ENCODE measurements at places on chromosomes 4 and X.
A peak's percentile ranks its signal among the peaks of the same experiment; 100 is the strongest.

DNA sequence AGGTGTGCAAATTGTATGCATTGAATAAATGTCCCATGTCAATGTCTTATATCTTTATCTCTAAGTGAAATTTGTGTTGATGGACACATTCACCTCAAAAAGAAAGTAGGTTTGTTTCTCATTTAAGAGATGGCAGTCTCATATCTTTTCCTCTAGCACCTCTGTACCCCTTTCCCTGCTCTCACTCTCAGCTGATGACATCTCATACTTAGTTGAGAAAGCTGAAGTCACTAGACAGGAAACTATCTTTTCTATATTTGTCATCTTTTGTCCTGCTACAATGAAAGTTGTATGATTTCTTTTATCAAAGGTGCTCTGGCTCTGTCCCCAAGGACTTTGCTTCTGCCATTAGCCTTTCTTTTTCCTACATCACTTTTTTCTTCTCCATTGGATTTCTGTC is 84.0 kb upstream of the GRPR start:
- DNase-seq = no peak

DNA sequence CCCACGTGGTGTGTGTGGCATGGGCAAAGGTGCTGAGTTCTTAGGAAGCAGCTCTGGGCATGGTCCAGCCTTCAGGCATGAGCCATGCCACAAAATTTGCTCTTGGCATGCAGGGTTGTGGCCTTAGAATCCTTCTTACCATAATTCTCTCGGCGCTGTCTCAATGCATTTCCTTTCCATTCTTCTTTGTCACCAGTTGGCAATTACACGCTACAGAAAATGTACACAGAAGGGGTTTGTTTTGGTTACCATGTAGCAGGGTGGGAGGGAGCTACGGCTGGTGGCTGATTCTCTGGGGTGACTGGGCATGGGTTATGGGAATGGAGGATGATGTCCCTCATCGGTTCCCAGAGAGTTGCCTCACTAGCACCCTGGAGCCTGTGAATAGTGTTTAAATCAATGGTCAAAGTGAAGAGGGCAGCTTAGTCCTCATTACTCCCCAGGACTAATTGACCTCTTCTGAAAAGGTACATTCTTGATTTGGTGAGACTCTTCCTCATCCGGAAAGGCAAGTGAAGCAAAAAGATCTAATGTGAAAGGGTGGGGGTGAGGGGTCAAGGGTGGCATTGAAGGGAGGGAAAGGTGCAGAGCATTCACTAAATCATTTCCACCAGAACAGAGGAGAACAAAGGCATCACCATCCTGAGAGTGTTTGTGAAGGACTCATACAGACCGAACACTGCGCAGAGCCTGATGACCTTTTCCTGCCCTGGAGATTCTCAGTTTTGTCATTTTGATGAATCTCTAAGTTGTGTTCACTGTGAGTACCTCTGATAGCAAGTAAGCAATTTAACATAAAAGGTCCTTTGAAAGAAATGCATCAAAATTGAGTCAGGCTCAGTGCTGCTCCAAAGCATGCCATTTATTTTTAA is 199.8 kb upstream of the SFRP2 start:
- DNase-seq = no peak

DNA sequence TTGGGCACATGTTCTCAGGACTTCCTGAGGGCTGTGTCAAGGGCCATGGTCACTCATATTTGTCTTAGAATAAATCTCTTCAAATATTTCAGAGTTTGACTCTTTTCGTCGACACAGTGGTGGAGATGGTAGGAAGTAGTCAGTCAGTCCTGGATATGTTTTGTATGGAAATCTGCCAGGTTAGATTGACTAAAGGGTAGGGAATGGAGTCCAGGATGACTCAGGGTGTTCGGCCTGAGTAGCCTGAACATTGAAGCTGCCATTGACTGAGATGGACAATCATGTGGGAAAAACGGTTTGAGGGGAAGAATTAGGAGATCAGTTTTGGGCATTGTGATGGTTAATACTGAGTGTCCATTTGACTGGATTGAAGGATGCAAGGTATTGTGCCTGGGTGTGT is 177.1 kb upstream of the CENPE start:
- DNase-seq = no peak

DNA sequence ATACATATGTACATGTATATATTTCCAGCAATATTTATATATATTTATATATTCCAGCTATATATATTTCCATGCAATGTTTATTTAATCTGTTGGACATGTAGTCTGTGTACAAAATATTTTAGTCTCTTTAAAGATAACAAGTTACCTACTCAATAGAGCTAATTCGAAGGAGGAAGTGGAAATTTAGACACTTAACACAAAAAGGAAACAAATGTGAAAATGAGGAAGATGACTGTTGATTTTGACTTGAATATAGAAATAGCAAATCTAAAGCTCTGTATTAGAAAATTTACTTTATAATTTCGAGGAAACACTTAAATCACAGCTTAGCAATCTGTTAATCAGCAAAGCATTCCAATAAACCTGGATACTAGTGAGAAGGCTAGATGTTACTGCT is 1064.4 kb downstream of the PCDH7 start:
- no peak for DNase-seq

DNA sequence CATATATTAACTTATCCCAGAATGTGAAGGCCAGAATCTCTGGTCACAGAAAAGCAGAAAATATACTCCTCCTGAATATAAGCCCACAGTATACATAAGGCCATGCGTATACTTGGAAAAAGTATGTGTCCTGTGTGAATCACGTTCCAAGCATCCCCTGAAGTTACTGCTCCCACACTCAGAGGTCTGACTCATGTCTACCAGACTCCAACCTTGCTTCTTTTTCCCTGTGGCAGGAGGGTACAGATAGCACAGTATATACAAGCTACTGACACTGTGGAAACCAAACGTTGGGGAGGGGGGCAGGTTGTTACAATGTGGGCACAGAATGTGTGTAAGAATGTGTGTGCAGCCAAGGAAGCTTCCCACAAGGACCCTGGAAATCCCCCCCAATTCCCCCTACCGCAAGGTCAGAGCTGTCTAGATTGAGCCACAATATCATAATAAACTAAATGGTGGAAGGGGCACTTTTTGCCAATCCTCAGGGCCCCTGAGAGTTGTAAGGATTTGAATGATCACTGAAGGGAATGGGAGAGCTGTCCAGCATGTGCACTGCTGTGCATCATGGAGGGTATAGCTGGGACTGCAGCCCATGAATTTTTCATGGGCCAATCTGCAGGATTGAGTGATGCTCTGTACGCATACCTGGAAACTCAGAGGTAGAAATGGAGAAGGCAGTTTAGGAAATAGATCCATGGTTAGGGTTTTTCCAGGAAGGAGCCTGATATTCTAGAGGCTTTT is 7.4 kb upstream of the RELL1 start:
- no peak for DNase-seq

DNA sequence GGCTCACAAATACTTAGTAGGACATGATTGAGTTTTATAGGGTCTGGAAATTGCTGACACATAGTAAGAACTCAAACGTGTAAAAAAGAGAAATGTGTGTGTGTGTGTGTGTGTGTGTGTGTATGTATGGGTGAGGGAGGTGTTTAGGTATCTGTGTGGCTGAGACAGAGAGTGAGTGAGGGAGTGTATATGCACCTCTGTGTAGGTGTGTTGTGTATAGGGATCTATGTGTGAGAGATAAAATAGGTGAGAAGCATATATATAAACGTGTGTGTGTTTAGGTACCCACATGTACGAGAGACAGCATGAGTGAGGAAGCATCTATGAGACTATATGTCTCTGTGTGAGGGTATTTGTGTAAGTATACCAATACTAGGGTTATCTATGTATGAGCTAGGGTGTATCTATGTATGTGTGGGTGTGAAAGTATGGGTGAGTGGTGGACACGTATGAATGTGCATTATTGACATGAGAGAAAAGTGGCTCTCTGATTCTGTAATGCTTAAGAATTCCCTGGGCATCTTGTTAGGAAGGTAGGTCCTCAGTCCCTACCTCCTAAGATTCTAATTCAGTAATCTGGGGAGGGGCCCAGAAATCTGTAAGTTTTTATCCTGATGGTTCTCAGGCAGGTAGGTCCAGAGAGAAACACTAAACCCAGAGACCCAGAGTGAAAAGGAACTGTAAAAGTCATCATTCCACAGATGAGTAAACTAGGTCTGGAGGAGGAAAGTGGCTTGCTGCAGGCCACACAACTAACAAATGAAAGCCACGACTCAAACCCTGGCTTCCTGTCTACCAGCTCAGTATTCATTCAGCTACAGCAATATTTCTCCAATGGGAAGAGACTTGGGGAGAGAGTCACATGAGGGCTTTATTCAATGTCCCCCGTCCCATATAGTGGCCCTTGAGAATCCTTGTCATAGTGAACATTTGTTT is 237.0 kb downstream of the IDS start:
- no peak for DNase-seq

DNA sequence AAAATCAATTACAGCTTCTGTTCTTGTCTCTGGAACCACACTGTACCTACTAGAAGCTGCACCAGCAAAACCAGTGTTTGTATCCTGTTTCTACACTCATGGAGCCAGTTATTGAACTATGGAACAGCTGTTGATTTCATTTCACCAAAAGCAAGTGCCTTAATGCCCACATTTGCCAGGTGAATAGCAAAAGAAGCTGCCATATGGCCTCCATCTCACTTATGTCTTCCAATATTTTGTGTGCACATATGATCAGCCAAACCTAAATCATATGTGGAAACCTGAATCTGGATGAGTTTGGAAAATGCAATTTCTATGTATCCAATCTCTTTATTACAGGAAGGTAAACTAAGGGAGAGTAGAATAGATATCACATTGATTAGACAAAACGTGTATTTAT is 415.8 kb upstream of the GRID2 start:
- no peak for DNase-seq

DNA sequence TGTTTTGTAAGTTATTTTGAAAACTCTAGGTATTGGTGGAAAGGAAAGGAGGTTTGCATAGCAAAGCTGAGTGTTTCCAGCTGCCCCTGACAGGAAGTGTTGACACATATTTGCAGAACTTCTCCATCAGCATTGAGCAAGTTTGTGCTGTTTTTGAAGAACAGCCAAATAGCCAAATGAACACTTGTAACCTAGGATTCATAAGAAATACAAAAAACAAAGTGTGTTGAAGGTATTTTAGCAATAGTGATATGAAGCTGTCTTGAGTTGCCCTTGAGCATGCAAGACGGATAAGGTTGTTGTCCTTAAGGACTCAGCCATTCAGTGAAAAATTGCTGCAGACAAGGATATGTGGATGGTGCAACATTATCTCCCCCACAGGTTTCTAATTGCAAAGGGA is 68.3 kb upstream of the PGM2 start:
- peak; percentile 24 for DNase-seq

DNA sequence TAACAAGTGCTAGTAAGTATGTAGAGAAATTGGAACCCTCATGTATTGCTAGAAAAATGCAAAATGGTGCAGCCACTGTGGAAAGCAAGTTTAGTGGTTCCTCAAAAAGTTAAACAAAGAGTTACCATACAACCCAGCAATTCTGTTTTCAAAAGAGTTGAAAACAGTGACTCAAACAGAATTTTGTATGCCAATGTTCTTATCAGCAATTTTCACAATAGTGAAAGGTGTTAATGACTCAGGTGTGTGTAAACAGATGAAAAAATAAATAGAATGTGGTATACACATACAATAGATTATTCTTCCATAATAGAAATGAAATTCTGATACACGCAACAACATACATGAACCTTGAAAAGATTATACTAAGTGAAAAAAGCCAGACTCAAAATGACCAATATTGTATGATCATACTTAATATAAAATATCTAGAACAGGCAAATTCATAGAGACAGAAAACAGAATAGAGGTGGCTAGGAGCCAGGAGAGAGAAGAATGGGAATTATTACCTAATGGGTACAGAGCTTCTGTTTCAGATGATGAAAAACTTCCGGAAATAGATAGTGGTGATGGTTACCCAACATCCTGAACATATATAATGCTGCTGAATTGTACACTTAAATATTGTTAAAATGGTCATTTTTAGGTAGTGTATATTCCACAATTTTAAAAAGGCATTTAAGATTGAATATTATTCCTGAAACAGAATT is 51.6 kb downstream of the WDFY3 start:
- no peak for DNase-seq

DNA sequence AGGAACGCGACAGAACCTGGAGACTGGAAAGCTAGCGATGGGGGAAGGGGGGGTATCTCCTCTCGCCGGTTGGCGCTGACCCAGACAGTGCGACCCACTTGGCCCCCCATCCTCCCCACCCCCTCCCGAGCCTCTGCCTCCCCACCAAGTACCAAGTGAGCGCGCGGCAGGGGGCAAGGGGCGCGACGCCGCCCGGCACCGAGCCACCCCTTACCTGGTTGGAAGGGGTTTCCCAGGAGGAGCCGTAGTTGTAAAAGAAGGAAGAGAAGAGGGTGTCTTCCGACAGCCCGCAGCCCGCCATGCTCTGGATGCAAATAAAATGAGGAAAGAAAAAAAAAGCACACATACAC is 112.2 kb downstream of the DHX15 start:
- no peak for DNase-seq

- no peak for DNase-seq
These were observed 2.3 kb downstream of the GBA3 start for GRCh38 chr4:22695029-22695428.

GRCh38 chr4:168221301-168221700 is 97.3 kb downstream of the DDX60 start:
- no peak for DNase-seq

- no peak for DNase-seq
These were observed 215.5 kb downstream of the GPAT3 start for GRCh38 chr4:83751336-83751949.

- DNase-seq = no peak
These were observed 51.3 kb upstream of the EXOC1L start for GRCh38 chr4:55768291-55768690.

GRCh38 chrX:122046815-122047214 is 999.4 kb downstream of the GLUD2 start:
- no peak for DNase-seq

DNA sequence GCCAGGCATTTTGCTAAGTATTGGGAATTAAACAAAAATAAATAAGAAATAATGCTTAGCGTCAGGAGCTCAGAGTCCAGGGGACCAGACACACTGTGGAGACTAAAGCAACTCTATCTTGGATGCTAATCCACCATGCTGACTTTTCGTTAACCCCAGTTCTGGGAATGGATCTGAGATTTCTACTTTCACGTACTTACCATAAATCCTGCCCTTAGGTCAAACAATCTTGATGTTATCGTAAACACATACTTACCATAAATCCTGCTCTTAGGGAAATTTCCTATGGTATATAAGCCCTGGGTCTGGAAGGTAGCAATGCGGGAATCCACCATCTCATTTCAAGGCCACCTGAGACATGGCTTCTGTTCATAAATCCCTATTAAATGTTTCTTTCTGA is 204.5 kb upstream of the IGFBP7 start:
- DNase-seq = no peak

GRCh38 chr4:123675567-123675966 is 279.0 kb downstream of the SPRY1 start:
- DNase-seq = no peak

Measured in NAMALWA (cell line).